ENCODE measurements at places on chromosomes 12 and 14.
A peak's percentile ranks its signal among the peaks of the same experiment; 100 is the strongest.

DNA sequence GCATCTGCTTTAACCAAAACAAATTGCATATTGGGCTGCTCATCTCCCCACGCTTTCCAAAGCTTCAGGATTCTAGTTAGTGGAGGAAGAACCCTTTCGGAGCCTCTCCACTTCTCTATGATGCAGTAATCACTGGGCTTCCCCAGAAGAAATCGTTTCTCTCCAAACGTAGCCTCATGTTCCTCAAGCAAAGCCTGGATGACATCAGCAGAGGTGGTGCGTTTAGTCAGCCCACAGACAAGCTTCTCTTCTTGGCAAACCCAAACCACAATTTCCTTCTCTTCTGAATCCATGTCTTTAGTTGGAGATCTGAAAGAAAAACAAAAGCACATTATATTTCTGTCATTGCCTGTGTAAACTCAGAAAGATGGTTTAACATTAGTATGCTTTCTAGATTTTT, 30.6 kb downstream of the RASSF9 start:
- no peak for DNase-seq

- no peak for DNase-seq
Measured at GRCh38 chr12:6784761-6785160, 4.6 kb upstream of the CD4 start.

GRCh38 chr12:6386491-6386890, 2.5 kb downstream of the LTBR start:
- DNase-seq = no peak

DNA sequence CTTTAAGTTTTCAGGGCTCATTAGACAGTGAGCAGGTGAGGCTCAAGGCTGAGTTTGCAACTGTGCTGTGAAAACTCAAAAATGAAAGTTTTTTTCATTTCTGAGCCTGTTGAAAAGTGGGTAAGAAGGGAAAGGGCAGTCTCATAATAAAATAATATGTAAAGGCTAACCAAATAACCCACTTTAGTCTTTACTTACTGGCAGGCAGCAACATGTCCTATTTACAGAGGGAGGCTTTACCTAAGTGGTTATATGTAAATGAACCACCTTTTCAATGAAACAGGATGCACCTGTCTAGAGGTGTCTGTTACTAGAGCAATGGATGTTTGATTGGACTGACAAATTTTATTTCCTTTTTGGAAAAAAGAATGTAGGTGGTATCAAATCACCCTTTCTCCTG, 158.0 kb downstream of the ETV6 start:
- no peak for DNase-seq

DNA sequence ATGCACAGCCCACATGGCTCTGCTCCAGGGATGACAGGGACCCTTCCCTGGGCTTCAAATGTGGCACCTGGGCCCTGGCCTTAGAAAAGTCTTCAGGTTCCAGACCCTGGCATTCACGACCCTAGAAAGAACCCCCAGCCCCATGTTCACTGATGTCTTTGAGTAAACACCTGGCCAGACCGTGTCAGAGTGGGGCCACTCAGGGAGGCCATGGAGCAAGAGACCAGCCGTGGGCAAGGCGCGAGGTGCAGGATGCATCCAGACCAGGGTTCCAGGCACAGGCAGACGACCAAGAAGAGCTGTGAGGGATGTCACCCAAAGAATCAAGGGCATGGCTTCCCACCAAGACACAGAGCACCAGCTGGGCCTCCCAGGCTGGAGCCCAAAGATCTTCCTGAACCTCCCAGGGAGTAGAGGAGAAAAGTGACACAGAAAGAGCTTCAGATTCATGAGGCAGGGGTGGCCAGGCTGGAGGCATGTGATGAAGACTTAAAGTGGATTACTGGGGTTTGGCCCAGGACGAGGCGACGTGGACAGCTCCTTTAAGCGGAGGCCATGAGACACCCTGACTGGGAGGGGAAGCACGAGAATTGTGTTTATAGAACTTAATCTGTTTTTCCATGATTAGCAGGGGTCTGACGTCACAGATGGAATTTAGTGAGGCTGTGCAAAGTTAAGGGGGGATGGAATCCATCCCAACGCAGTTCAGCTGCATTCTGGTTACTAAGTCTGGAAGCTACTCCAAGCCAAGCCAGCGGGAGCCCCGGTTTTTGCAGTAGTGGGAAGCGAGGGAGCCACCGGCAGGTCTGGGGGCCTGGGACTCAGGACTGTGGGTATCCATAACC, 61.6 kb downstream of the ARL6IP4 start:
- DNase-seq = no peak

DNA sequence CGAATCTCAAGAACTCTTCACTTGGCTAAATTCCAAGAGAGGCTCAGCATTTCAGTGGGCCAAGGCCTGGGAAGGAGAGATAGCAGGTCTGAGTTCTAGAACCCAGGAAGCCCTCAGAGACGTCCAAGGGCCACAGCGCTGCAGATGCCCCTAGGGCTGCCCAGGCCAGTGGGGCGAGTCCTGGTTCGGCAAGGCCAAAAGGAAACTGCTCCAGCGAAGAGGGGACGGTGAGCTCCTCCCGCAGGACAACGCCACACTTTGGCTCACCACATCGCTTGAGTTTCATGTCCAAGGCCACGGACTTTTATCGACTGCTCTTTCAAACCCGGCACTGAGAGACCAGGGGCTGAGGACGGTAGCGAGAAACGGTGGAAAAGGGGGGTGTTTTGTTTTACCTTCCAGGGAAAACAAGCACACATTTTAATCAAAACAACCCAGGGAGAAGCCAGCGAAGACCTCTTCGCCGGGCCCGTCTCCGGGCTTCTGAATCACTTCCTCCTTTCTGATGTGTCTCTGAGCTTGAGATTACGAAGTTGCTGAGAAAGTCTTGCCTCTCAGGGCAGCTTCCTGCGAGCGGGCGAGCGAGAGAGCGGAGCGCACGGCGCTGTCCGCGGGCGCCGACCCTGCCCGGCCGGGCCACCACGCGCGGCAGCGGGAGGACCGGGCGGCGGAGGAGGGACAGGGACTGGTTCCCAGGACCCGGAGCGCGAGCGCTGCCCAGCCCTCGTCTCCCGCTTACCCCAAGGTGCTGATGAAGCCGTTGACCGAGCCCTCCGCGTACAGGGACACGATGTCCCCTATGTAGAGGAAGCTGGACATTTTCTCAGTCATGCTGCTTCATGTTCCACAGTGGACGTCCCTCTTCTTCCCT, 808 bp downstream of the ITPR2 start:
- DNase-seq = peak; percentile 81

GRCh38 chr12:47746073-47746472, 12.6 kb downstream of the RAPGEF3 start:
- DNase-seq = no peak

GRCh38 chr14:55814873-55815272, 234.9 kb downstream of the KTN1 start:
- DNase-seq = no peak

GRCh38 chr12:110742096-110742717, 484 bp downstream of the PPP1CC start:
- no peak for DNase-seq

- no peak for DNase-seq
Measured at GRCh38 chr12:125214289-125214688, 149.1 kb downstream of the AACS start.

- no peak for DNase-seq
Measured at GRCh38 chr12:121921066-121921465, 2.7 kb downstream of the CFAP251 start.

DNA sequence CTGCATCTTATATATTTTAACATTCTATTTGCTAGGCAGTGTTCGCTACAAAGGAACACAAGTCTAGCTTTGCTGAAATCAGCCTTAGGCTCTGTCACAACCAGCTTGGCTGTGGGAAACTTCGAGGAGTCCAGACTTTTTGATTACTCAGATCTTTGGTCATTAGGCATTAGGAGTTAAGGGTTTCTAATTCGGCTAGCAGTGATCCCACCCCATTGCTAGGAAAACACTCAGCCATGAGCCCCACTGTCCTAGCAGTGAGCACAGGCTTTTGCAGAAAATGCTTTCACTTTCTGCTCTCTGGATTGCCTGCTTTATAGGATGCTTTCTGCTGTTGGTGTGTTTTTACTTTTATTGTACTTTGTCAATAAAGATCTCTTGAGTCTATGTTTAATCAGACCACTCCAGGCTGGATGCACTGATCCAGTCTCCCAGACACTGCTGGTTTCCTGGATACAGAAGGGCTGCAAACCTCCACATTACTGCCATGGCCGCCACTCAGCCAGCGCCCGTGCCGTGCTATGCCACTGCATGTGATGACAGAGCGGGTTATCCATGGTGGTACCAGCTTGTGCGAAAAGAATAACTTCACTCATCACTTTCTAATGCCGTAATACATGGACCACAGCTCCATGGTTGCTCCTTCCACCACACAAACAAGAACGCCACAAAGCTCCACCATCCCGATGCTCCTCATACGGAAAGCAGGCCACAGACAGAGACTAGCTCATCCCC, 41.0 kb upstream of the PYGL start:
- DNase-seq = no peak

GRCh38 chr12:110020956-110021355, 21.7 kb downstream of the ANKRD13A start:
- no peak for DNase-seq

DNA sequence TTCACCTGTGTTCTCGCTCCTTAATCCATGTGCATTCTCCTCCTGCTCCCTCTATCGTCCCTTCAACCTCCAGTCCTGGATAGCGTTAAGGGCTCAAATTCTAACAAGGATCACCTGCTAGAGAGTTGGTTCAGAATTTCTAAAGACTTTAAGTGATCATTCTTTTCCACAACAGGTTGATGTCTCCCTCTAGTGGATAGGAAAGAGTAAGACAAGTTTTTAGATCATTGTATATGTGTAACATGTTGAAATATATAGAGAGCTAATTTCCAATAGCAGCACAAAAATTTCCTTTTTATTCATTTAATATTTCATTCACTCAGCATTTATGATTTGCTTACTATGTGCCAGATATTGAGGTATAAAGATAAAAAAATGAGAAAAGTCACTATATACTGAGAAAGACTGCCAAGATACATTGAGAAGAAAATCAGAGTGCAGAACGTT, 9.3 kb upstream of the ESR2 start:
- DNase-seq = no peak

- DNase-seq = no peak
Measured at GRCh38 chr12:78398750-78399149, 465.8 kb upstream of the SYT1 start.

DNA sequence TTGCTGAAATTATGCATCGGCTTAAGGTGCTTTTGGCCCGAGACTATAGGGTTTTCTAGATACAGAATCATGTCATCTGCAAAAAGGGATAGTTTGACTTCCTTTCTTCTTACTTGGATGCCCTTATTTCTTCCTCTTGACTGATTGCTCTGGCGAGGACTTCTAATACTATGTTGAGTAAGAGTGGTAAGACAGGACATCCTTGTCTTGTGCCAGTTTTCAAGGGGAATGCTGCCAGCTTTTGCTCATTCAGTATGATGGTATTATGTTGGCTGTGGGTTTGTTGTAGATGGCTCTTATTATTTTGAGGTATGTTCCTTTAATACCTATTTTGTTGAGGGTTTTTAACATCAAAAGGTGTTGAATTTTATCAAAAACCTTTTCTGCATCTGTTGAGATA, 8.3 kb downstream of the BMAL2 start:
- DNase-seq = no peak

DNA sequence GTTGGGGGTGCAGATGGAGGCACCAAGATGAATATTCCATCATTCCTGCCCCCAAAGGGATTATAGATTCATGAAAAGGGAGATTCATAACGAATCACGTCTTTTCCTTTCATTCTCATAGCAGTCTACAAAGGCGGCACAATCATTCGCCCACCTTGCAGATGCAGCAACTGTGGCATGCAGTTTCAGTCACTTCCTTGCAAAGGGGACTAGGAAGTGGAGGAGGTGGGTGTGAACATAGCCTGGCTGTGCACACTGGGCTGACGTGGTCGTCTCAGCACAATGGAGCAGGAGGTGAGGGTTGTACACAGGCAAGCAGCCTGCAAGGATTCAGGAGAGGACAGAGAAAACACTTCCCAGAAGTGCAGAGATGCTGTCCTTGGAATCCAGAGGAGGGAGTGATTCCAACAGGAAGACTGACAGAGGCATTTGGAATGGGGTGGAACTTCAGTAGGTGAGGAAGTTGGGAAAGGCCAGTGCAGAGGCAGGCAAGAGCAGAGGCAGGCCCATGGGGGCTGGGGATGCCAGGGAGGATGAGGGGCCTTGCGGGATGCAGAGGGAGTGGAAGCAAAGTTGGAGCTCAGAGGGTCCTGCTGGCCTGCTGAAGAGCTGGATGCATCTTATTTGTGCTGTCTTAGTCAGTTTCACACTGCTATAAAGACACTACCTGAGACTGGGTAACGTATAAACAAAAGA, 21.9 kb upstream of the PPP2R5C start:
- DNase-seq = no peak

GRCh38 chr12:59401862-59402261, 194.0 kb upstream of the SLC16A7 start:
- DNase-seq = no peak

GRCh38 chr14:20904393-20905029, 13.3 kb downstream of the RNASE3 start:
- DNase-seq = no peak

DNA sequence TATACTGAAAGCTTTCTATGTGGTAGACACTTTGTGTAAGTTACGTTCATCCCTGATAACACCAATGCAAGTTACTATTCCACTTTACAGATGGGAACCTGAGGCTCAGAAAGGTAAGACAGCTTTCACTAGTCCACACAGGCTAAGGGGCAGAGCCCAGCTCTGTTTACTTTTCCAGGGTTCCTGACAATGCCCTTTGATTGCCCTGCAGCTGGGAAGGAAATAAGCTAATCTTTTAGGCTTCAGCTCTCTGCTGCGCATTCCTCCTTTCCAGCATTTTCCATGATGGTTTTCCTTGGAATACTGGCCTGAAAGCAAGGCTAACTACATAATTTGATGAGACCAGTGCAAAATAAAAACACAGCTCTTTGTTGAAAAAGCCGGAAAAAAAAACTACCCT, 185.7 kb upstream of the BTG1 start:
- DNase-seq = no peak

DNA sequence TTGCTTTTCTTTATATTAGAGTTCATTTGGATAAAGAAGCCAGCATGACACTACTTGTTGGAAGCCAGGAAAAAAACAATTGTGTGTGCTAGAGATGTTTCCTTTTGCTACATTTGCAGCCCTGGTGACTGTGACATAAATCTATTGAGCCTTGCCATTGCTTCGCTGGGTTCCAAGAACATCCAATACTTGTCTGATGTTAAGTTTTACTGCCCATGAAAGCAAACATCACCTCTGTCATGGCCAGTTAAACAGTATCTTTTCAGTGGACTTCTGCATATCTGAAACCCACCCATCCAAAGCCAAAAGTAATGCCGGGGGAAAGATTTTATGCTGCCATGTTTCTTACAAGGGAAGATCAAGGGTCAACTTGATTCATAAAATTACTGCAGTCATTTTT, 184.0 kb downstream of the MSRB3 start:
- DNase-seq = no peak
